ENCODE measurements at places on chromosomes 11 and 22.

DNA sequence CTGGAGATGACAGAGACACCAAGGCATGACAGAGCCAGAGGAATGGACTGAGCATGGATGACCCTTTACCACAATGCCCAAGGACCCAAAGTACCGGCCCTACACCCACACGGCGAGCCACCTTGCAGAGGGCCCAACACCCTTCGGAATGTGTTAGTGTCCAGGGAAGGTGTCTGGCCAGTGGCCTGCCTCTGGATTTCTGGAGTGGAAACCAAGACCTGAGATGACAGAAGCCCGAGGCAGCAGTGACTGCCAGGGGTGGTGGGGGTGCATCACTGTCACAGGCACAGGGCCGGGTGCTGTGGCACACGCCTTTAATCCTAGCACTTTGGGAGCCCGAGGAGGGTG, 28.7 kb downstream of the PDGFB start:
- H3K36me3 ChIP-seq: no peaks in the 10 kb centered on the region
- no peaks in the 10 kb centered on the region for H3K4me1 ChIP-seq
- no peak for DNase-seq
- H3K4me3 ChIP-seq: no peak overlapping the region
- H3K27me3 ChIP-seq: no peaks in the 10 kb centered on the region

- no peak for DNase-seq
- no peak overlapping the region for H3K27ac ChIP-seq
- H3K27me3 ChIP-seq: peaks cover 19% of the 10 kb centered on the region
- peak overlapping the region; percentile 41 for H3K4me3 ChIP-seq
- H3K4me1 ChIP-seq: peaks cover 34% of the 10 kb centered on the region
Measured at GRCh38 chr11:128687321-128687720, 6.6 kb upstream of the FLI1 start.

- no peak overlapping the region for H3K27ac ChIP-seq
- H3K27me3 ChIP-seq: peaks cover 11% of the 10 kb centered on the region
- no peaks in the 10 kb centered on the region for H3K36me3 ChIP-seq
Measured at GRCh38 chr11:123745764-123746451, 4.4 kb upstream of the ZNF202 start.

- no peak for DNase-seq
- no peaks in the 10 kb centered on the region for H3K36me3 ChIP-seq
- H3K27me3 ChIP-seq: peaks cover 3% of the 10 kb centered on the region
Measured at GRCh38 chr11:110720431-110721275, 8.4 kb upstream of the ARHGAP20 start.

- no peaks in the 10 kb centered on the region for H3K36me3 ChIP-seq
- no peak for DNase-seq
- no peaks in the 10 kb centered on the region for H3K4me1 ChIP-seq
- H3K27ac ChIP-seq: no peak overlapping the region
Measured at GRCh38 chr11:28529540-28530410, 421.6 kb downstream of the METTL15 start.
